Fibroblast of lung (primary cell): ENCODE measurements at places on chromosomes 5 and 9. TPM values are rescaled to one million over a fixed set of nuclear protein-coding genes. Genes with fewer than 3 reads are reported as not detected.

DNA sequence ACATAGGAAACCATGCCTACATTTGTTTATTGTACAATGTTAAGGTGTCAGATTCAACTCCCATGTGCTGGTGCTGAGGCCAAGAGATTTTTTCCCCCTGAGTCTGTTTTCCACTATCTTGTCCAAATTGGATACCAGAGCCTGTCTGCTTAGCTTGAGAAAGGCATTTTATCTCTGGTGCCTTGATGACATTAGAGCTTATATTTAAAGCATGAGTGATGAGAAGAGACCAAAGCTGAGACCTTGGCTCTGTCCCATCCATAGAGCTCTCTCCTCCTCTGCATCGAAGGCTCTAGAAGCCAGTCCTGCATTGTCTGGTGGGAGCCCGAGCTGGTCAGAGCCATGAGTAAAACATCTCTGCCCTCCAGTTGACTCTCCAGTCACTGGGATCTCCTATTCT, 10.4 kb upstream of the PPP2CA start:
- DNase-seq, result peak; percentile 20

DNA sequence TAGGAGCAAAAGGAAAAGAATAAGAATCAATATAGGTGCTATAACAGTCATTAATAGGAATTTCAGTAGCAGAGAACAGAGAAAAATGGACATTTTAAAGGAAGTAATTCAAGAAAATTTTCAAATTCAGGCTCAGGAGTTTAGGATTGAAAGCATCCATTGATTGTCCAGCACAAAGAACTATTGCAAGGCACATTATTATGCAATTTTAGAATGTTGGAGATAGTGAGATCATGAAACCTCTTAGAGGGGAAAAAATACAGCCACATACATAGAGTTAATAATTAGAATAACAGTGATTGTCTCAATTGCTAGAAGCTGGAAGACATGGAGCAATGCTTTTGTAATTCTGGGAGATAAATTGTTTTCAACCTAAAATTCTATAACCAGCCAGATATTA, 31.5 kb downstream of the CNTLN start:
- DNase-seq, result no peak

DNA sequence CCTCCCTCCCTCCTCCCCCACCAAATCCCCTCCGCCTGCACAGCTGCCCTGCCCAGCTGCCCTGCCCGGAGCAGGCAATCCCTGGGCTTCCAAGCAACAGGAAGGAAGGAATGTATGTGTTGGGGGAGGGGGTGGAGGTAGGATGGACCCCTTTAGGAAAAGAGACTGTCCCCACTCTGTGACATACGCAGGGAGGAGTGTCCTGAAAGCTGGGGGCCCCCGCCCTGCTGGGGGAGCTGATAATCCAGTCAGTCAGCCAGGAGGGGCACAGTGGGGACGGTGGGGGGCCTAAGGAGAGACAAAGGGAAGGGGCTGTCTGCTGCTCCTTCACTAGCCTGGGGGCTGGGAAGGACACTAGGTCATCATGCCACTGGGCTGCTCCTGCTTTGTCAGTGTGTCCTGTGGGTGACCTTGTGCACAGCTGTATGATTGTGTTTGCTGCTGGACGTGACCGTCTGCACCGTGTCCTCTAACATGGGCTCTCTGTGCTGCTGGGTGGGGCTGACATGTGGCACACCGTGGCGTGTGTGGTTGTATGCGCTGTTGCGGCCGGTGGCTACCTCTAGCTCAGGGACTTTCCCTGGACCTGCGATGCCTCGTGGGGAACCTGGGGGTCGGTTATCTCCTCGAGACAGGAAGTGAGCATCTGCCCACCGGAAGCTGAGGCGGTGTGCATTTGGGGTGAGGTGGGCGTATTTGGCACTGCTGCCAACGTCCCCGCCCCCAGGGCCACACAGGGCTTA, 3.0 kb downstream of the N4BP3 start:
- DNase-seq, result no peak

The MYOZ3 gene
- polyA plus RNA-seq, result 0.14 and 0.26 TPM in 2 replicates

- no peak for DNase-seq
Observed at GRCh38 chr5:133843911-133844310, 124.5 kb downstream of the C5orf15 start.

DNA sequence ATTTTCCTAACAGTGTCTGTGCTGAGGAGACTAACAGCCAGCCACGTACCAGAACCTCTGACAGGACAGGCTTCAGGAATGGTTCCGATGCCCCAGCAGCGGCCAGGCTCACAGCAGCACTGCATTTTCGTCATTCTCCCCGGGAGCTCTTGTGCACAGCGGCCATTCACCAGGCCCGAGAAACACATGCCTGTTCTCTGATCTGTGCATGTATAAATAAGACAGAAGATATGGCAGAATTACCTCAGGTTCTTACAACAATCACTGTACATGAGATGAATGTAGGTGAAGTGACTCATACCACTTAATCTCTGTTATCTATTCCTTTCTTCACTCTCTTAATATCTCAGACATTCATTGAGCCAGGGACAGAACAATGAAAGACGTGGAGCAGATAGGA, 143.0 kb downstream of the FBN2 start:
- peak; percentile 62 for DNase-seq

- peak; percentile 29 for DNase-seq
Observed at GRCh38 chr5:69295088-69295754, 37.4 kb downstream of the CCDC125 start.

The CMBL gene
- 18.6 and 23.3 TPM in 2 replicates for polyA plus RNA-seq

- DNase-seq, result no peak
Observed at GRCh38 chr5:159092972-159093371, 6.7 kb downstream of the EBF1 start.

GRCh38 chr5:50867140-50867539, 200.7 kb downstream of the PARP8 start:
- no peak for DNase-seq

DNA sequence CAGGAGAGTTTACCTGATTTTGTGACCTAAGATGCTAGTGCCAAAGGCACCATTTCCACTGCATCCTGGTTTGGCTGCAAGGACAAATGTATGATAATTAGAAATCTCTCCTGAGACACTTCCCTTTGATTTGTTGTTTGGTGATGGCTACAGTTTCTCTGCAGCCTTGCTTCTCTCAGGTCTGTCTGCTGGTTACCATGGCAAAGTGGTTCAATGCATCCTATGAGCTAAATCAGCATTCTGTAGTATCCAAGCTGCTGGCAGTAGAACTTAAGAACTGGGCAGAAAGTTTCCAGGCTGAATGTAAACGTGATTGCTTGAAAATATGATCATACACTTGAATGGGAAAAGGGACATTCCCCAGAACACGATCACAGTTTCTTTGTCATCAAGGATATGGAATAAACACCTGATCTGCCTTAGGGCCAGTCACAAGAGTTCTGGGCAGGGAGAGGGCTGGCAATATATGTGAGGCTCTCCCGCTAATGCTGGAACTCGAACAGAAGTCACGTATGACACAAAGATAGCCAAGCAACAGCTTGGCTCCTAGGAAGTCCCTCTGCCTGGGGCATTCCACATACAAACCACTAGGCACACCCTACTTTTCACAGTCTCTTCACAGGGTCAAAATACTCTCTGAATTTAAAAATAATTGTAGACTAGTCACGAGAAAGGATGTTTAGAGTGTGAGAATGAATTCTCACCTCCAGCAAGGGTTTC, 138.1 kb upstream of the GRAMD2B start:
- no peak for DNase-seq

DNA sequence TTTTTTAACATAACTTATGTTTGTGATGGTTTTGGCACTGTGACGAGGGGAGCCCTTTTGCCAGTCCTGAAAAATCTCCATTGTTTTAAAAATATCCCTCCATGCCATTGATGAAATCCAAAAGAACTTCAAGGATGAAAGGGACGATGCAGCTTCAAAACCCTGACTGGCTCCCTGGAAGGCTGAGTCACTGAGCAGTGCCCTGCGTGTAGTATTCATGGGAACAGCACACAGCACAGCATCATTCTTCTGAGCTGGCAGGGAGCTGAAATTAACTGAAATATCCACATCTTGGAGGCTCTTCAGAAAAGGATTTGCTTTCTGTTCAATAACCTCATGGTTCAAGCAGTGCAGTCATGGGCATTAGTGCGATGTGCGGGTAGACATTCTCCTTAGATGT, 29.7 kb downstream of the PDE4D start:
- no peak for DNase-seq

The SLC22A4 gene
- polyA plus RNA-seq, result 1.1 and 3.4 TPM in 2 replicates

GRCh38 chr9:131104016-131104740, 7.8 kb downstream of the AIF1L start:
- no peak for DNase-seq

The PCDHB13 gene
- 0.24 and 0.62 TPM in 2 replicates for polyA plus RNA-seq

The ABCA1 gene
- polyA plus RNA-seq, result 11.5 and 22.4 TPM in 2 replicates

- DNase-seq, result peak; percentile 55
Observed at GRCh38 chr9:132409828-132410528, at the start of gene CFAP77. Gene CFAP77, plus strand, starts transcription at chr9:132410211. Its CDS starts 61 bp downstream, at chr9:132410272.

DNA sequence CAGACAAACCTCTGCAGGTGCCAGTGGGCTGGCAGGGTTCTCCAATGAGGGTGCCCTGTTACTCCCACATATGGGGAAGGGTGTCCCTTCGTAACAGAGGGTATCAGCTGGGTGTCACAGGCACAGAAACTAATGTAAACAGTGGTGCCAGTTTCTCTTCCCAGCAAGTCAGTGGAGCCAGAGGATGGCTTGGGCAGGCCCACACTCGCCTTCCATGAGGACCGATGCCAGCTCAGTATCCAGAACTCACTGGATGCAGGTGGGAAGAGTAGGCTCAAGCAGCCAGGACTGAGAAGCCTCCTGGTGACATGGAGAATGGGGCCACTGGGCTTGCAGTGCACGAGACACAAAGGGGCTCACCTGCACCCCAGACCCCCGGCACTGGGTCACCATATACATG, 30.4 kb downstream of the FSTL4 start:
- DNase-seq, result no peak

DNA sequence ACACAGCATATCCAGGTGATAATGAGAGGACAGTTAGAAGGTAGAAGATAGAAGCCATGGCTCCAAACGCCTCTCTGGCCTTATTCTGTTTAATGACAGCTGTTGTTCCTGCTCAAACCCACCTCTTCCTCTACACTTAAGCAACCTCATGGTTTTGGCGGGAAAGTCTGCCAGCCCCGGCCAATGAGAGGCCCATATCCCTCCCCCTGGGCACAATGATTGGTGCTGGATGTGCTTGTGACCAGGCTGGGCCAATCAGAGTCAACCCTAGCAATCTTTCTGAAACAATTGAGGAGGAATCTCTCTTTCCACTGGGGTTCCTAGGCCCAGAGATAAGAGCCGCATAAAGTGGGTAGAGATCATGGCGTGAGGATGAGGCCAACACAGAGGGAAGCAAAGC, 4.8 kb upstream of the GFI1B start:
- DNase-seq, result peak; percentile 13

- no peak for DNase-seq
Observed at GRCh38 chr5:108945094-108945493, 197.4 kb downstream of the FER start.

The LCN1 gene
- polyA plus RNA-seq, result not detected in 2 replicates

The FOXD4L4 gene
- 0.02 TPM in 1 of 2 replicates, not detected in the other for polyA plus RNA-seq

DNA sequence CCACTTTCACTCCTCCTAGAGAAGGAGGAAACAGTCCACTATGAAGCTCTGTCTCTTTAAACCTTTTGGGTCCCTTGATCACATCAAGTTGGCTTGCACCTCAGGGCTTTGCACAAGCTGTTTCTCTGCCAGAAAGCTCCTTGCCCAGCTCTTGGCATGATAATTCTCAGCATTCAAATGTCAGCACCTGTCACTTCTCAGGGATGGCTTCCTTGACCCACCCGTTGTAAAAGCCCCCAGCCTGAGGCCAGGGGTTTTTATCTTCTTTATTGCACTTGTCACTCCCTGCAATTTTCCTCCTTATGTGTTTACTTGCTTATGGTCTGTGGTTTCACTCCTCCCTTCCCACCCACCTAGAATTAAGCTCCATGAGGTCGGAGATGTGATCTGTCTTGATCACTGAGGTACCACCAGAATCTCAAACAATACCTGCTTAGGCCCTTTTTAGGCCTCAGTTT, 200.7 kb upstream of the TBC1D2 start:
- no peak for DNase-seq

- DNase-seq, result no peak
Observed at GRCh38 chr5:67699560-67699959, 503.0 kb upstream of the CD180 start.

The CFAP77 gene
- polyA plus RNA-seq, result not detected in 2 replicates

DNA sequence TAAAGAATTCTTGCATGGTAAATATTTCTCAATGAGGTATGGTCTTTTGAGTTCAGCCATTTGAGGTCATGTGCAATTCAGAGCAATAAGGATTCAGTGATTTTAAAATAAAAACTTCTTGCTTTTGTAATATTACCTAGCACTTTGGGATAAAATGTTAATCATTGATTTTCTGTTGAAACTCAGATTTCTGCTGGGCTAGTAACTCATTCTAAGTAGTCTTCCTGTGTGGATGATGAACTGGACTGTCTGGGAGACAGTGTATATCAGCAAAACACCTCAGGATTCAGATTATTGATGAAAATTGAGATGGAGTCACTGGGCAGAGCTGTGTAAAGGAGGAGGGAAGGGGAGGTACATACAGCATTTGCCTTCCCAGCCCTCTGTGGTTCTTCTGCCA, 10.8 kb upstream of the PSAT1 start:
- DNase-seq, result no peak

The PCDHGC5 gene
- 0.97 and 1.1 TPM in 2 replicates for polyA plus RNA-seq

GRCh38 chr9:101448680-101449070, 13.1 kb upstream of the ALDOB start:
- DNase-seq, result no peak

DNA sequence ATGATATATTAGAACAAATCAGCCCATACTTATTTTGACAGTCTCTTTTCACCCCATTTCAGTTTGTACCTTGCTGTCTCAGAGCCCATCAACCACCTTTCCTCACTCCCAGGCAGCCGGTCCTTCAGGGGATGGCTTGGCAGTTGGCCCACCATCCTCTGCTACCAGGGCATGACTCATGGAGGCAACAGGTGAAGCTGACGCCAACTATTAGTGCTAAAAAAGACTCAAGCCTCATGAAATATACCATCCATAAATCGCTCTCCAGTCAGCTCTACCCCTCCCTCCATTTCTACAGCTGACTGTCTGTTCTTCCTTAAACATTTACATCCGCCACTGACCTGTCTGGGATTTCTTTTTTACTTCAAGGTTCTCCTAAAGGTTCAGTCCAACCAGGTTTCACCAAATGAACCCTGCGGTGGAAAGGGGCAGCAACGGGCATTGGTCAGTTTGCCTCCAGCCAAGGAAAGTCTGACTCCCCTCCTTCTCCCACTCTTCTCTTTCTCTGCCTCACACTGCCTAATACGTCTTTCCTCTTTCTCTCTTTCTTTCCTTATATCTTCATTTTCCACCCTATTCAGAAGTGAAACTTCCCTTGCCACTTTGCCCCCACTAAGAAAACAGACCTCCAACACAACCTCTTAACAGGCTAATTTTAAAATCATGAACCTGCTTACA, 439.1 kb downstream of the RAB3C start:
- DNase-seq, result no peak

DNA sequence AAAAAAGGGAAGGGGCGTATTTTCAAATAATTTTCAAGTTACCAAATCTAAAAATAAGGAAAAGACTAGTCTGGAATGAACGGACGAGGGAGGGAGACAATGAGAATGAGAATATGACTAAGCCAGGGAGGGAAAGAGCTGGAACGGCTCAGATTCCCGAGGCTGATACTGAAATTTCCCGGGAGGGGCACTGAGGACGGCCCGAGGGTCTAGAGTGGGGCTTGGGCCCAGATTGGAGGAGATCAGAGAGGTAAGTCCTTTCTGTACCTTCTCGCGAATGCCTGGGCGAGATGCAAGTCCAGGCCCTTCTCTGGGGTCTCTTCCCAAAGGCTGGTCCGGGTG, 3.4 kb upstream of the CCIN start:
- peak; percentile 62 for DNase-seq

- no peak for DNase-seq
Observed at GRCh38 chr5:176184608-176185132, 53.6 kb upstream of the SIMC1 start.

The FAM163B gene
- not detected in 2 replicates for polyA plus RNA-seq
